Lung microvascular endothelial cell (primary cell): ENCODE measurements at places on chromosomes 5 and 9. TPM values are rescaled to one million over a fixed set of nuclear protein-coding genes. Genes with fewer than 3 reads are reported as not detected.
A peak's percentile ranks its signal among the peaks of the same experiment; 100 is the strongest.

Gene POC5
- 5.9 and 8.3 TPM in 2 replicates for total RNA-seq

Gene CORO2A
- 0.20 and 0.22 TPM in 2 replicates for total RNA-seq

Gene MAP1B
- 41.1 and 41.4 TPM in 2 replicates for total RNA-seq

Gene CARD9
- total RNA-seq = under 0.01 and 0.44 TPM in 2 replicates

Gene NEURL1B
- total RNA-seq = 0.40 and 0.65 TPM in 2 replicates

Gene FBP2
- total RNA-seq = not detected in 2 replicates

Gene MSMP
- 60.9 and 61.5 TPM in 2 replicates for total RNA-seq

Gene TMEM215
- total RNA-seq = not detected in 2 replicates

Gene ISOC1
- total RNA-seq = 8.1 and 10.1 TPM in 2 replicates

Gene PSAT1
- total RNA-seq = 7.0 and 10.3 TPM in 2 replicates

Gene MARCHF3
- 107 and 112 TPM in 2 replicates for total RNA-seq

Gene PTPDC1
- 3.0 and 3.5 TPM in 2 replicates for total RNA-seq

- no peak for DNase-seq
These were observed 2195.7 kb upstream of the C9orf72 start for GRCh38 chr9:29769019-29769418.

DNA sequence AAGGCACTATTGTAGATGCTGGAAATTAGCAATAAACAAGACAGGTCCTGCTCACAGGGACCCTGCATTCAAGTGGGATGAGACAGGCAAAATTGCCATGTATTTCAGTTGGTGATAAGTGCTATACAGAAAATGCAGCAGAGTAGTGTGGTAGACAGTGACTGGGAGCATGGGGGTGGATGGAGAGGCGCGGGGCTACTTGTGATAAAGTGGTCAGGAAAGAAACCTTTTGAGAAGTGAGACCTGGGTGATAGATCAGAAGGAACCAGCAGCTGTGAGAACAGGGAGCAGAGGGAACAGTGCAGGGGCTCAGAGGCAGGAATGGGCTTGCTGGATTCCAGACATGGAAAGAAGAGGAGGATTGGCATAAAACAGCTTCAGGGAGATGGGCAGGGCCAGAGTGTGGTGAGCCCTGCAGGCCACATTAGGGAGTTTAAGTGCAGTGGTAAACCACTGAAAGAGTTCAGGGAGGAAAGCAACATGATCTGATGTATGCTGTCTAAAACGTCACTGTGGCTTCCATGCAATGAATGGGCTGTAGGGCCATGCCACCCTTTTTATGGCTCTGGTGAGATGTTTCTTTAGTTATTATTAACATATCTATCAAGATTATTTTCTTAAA lies 7.3 kb downstream of the CRHBP start:
- no peak for DNase-seq

- no peak for DNase-seq
These were observed at the start of gene DBH for GRCh38 chr9:133635533-133636531. Gene DBH, plus strand, starts transcription at chr9:133636363. Its CDS starts 9 bp downstream, at chr9:133636372.

- DNase-seq = peak; percentile 94
These were observed 18.0 kb upstream of the PRR16 start for GRCh38 chr5:120446068-120446492.

DNA sequence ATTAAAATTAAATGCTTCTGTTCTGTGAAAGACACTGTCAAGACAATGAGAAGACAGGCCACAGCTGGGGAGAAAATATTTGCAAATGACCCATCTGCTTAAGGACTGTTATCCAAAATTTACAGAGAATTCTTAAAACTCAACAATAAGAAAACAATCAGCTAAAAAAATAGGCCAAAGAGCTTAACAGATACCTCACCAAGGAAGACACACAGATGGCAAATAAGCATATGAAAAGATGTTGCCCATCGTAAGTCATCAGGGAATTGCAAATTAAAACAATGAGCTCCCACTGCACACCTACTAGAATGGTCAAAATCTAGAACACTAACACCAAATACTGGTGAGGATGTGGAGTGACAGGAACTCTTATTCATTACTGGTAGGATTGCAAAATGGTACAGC lies 10.3 kb downstream of the WNK2 start:
- no peak for DNase-seq

DNA sequence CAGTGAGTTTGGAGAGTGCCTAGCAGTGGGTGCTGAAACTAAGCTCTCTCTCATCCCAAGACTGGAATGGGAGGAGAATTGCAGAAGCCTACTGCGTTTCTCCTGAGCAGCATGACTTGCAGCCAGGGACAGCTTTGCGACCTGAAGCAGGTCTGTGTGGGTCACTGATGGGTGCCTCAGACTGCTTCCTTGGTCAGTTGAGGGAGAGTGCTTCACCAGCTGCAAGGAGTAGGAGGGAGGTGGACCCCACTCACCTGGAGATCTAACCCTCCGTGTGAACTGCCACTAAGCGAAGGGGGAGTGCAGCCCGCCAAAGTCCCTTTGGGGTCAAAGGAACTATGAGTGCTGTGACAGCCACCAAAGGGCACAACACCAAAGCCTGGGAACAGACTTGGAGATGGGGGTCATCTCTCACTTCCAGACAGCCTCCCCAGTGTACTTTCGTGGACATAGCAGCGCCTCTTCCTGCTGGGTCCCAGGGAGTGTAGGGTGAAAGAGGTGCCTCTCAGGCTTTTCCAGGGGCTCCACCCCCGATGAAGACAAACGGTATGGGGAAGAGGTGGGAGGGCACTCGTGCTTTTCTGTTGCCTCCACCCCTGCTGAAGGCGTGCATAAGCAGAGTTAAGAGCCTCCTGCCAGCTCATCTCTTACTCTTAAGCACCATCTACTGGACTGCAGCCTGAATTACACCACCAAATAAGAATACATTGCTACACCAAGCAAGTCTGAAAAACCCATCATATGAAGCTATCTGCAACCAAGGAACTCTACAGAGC lies 34.3 kb upstream of the MACIR start:
- DNase-seq = peak; percentile 85

- DNase-seq = no peak
These were observed 9.1 kb downstream of the CARNMT1 start for GRCh38 chr9:75019022-75019421.

DNA sequence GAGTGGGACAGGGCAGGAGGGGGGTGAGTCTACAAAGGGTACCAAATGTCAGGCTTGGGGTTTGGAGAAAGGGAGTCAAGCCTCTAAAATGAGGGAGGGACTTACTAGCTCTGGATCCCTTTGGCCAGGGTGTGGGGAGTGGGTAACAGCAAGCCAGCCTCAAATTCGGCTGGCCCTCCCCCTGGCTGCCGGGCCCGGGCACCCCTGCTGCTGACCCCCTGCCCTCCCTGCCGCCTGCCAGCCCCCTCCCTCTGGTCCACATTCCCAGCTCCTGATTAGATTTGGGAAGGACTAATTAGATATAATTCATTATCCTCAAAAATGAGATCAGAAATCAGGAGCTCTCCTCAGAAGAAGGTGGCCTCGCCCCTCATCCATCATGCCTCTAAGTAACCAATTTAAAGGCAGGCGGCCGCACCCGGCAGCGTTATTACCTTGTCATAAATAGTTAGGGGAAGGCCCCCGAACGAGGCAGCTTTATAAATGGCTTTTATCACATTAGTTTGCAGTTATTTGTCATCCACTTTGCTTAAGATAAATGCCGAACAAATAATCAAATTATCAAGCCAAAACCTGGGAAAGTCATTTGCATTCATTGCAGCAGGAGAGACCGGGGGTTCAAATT lies 44.6 kb downstream of the LMX1B start:
- no peak for DNase-seq

DNA sequence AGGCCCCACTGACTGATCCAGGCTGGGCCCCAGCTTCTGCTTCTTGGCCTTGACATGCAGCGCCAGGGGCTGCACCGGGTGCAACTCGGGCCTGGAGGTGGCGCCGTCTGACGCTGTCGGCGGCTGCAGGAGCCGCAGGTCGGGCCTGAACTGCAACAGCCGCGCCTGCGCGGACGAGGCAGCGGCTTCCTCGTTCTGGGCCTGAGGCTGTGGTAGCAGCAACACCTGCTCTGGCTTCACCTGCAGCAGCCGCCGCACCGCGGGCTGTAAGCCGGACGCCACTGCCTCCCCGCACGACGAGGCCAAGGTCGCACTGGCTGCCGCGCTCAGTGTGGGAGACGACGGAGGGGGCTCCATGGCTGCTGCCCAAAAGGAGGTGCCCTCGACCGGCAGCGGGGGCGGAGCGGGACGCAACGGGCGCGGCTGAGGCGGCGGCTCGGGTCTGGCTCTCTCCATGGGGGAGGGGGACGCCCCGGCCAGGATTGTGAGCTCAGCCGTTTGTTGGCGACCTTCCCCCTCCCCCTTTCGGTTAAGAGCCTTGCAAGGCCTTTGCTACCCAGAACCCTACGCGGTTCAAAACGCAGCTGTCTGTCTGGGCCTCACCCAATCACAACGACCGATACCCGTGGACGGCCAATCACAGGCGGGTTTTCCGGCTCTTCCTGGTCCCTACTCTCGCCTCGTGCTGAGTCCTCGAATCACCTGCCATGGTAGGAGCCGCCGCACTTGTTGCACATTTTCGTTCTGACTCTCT lies 438 bp downstream of the SOX30 start:
- peak; percentile 54 for DNase-seq

GRCh38 chr5:67146981-67147380 lies 49.6 kb downstream of the CD180 start:
- no peak for DNase-seq

- peak; percentile 12 for DNase-seq
These were observed 24.7 kb downstream of the ERP44 start for GRCh38 chr9:100074093-100074492.

DNA sequence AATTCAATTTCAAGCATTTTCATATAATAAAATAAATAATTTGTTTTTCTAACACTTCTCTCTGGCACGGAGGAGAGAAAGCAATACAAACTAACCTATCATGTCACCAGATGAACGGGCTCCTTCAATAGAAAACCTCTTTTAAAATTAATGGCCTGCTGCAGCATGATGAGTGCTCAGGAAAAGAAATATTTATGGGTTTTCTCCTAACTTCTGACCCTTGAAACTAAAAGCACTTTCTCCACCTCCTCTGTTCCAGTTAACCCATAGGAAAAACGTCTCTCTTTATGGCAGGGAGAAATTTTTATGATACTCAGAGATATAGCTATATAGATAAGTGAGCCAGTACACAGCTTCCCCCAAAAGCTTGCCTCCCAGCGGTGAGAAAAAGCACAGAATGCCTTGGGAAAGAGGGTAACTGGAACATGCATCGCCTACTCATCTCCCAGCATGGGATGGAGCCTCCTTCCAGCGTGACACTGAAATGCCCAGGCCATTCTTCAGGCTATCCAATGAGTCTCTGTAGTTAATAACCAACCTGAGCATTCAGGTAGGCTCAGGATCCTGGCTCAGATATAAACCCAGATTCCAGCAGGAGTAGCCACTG lies 963.0 kb upstream of the DMAC1 start:
- no peak for DNase-seq

- peak; percentile 90 for DNase-seq
These were observed 77.4 kb downstream of the ZNF618 start for GRCh38 chr9:113953531-113953930.

- DNase-seq = peak; percentile 75
These were observed 490 bp downstream of the PCBD2 start for GRCh38 chr5:134905246-134905996.

GRCh38 chr5:10448754-10449360 lies 7.2 kb downstream of the ROPN1L start:
- DNase-seq = no peak

DNA sequence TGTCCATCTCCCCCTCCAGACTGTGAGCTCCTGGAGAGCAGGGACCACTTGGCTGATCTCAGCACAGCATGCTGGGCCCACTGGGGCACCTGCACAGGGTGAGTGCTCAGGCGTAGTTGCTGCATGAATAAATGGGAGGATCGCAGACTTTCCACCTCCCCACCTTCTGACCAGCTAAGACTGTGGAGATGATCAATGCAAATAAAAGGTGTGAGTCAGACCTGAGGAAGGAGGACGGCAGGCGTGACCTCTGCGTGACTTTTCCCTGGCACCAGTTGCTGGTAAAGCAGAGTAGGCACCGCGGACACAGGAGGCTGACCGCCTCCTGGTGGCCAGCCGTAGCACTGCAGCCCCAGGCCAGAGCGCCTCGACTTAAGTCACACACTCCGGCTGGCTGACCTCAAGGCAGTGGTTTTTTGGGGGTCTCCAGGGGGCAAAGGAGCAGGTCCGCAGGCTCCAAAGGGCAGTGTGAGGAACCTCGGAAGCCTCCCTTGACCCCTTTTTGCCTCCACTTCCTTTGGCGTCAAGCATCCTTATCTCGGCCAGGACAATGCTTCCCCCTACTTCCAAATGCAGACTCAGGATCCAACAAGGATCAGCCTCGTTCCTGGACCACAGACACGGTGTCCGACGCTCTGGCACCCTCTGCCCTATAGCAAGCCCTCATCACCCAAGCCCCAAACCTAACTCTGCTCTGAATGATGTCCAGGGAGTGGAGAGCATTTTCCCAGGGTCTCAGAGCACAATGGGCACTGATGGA lies 12.7 kb upstream of the TDRD7 start:
- peak; percentile 85 for DNase-seq

- no peak for DNase-seq
These were observed 34.0 kb upstream of the FLT4 start for GRCh38 chr5:180683220-180683922.

DNA sequence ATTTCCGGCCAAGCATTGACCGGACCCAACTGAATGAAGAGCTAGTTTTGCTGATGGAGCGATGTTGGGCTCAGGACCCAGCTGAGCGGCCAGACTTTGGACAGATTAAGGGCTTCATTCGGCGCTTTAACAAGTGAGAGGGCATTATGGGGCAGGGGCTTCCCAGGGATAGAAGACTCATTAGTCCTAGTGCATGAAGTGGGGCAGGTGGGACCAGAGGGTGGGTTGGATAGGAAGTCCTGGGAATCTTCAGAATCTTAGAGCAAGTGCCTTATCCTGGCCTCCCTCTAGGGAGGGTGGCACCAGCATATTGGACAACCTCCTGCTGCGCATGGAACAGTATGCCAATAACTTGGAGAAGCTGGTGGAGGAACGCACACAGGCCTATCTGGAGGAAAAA lies 6.0 kb downstream of the SPAG8 start:
- DNase-seq = no peak

- DNase-seq = no peak
These were observed 108.4 kb downstream of the KCNIP1 start for GRCh38 chr5:170612256-170612678.

DNA sequence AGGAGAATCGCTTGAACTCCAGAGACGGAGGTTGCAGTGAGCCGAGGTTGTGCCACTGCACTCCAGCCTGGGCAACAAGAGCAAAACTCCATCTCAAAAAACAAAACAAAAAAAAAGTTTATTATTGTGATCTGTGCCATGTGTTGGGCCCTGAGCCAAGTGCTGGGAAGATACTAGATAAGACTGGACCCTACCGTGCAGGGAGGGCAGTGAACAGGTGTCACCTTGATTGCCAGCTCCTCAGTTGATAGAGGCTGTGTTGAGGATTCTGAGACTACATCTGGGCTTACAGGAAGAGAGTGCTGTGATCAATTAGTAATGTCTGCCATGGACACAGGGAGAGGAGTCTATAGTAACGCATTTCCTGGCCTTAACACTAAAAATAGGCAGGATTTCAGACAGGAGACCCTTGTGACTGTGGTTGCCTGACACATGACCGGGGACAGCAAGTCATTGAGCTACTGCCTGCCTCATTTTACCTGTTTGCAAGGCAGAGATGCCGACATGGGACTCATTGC lies 201.5 kb downstream of the C9orf50 start:
- no peak for DNase-seq

GRCh38 chr5:87413343-87413645 lies 564 bp upstream of the CCNH start:
- DNase-seq = no peak

- peak; percentile 3 for DNase-seq
These were observed 127.0 kb upstream of the PLCXD3 start for GRCh38 chr5:41637424-41637823.
